ENCODE measurements at places on chromosomes 11 and 22.
A peak's percentile ranks its signal among the peaks of the same experiment; 100 is the strongest.

DNA sequence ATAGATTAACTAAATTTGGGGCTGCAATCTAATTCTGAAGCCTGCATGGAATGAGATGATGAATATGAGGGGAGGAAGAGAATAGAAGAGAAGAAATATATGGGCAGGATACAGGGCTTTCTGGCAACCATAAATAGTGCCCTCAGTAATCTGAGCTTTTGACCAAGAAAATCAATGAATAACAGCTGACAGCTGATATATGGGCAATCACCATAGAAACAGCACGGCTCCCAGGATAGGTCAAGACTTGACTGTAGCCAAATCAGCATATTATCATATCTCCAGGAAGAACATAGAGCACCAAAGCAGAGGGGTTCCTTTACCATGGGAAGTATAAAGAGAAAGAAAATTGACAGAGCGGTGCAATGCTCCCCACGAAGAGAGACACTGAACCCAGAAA, 643.8 kb upstream of the TENM4 start:
- no peak for DNase-seq

GRCh38 chr22:18091916-18092526, 14.2 kb downstream of the PEX26 start:
- DNase-seq, result no peak

- DNase-seq, result no peak
Observed at GRCh38 chr11:27248576-27249509, 114.2 kb downstream of the CCDC34 start.

DNA sequence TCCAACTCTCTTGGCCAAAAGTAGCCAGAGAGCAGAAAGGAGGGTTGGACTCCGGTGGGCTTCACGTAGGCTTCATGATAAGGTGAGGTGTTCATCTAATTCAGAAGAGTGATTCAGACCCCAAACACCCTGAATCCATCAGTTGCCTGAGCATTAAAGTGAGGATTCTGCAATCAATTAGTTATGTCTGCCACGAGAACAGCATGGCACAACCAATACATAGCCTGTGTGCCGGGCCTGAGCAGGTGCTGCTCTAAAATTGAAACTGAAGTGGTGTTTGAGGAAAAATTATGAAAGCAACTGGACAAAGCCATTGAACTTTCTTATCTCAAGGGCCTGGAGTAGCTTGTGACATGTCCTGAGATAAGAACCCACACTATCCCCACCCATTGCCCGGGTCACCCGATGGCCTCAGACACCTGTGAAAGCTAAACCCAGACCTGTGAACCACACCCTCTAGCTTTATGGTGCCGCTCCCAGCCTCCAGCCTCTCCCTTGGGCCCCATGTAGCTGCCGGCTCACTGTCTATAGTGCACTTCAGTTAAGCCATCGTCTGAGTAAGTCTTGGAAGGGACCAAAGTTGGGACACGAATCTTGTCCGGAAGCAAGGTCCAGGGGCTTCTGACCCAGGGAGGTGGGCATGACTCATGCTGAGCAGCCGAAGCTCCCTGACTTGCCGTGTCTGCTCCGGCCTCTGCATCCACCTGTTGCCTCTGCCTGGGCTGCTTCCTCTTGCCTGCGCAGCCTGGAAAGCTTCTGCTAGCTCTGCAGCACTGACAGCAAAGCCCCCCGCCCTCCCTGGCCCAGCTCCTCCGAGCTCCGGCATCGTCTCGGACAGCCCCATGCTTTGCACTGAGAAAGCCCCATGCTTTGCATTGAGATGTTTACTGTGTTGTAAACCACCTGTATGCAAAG, 5.7 kb upstream of the MYEOV start:
- DNase-seq, result no peak

DNA sequence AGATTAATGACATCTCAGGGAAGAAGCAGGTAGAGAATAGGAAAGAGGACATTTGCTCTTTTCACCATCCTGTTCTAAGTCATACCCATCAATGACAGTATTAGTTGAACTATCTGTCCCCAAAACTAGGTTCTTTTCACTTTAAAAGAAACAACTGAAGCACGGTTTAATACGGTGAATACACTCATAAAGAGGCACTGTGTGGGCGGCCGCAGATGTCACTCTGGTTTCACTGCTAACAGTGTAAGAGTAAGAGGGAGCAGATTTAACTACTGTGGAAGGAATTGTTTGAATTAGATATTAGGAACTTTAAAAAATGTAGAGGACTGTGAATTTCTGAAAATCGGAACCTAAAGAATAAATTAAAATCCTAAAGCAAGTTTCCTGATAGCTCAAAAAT, 49.5 kb downstream of the VSIG10L2 start:
- DNase-seq, result peak; percentile 36

GRCh38 chr11:2466869-2467694, 22.3 kb downstream of the KCNQ1 start:
- DNase-seq, result peak; percentile 54

- DNase-seq, result no peak
Observed at GRCh38 chr11:113373306-113373705, 14.3 kb upstream of the ANKK1 start.

DNA sequence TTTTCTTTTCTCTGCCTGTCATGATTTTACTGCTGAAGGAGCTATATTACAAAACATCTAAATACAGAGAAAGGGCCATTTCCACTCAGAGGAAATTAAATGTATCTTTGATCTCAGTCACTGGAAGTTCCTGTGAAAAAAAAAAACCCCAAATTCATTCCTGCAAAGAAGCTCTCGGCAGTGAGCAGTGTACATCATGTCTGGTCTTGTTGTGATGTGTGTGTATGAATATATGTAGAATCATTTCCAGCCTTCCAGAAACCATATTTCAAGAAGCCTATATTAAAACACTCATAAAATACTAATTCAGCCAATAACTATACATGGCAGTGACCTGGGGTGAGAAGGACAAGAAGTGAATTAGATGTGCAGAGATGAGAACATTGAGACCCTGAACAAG, 393.2 kb upstream of the TENM4 start:
- DNase-seq, result no peak

DNA sequence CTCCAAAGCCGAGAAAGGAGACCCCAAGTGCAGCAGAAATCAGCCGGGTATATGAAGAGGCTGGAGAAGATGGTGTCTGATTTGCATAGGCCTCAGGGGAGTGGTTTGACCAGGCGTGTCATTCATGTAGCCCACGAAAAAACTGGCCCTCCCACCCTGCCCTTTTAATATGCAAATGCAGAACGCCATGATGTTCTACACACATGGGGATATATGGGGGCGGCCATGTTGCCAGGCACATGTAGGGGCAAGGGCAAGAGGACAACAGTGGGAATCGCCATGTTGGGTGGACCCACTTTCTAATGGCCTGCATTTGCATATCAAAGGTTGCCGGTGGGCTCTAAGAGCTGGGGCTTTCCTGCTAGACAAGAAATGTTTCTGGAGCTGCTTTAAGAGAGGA, 86.4 kb downstream of the ISX start:
- no peak for DNase-seq

- DNase-seq, result no peak
Observed at GRCh38 chr11:119878990-119879389, 150.0 kb upstream of the NECTIN1 start.

DNA sequence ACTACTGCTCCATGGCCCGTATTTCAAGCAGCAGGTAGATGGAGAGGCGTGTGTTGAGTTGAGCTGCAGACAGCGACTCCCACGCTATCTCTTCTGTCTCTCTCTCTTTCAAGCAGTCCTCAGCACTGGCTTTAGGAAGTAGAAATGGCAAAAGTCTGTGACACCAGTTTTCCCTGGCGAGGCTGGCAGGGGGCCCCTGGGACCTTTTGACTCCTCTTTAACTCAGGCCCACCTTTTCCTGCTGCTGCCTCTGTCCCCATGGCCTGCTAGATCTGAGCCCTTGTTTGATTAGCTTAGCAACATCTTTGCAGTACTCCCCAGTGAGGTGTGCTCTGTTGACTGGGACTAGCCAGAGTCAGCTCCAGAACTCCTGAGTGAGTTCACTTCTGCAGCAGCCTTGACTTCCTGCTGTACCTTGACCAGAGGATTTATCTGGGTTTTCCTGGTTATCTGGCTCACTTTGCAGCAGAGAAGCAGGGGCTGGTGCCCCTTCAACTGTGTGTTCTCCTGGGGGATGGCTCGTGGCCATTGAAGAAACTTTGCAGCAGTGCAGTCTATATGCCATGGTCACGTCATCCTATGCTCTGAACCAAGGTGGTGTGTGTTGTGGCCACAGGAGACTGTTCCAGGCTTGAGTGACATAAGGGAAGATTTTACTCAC, 183.9 kb downstream of the DBX1 start:
- DNase-seq, result no peak

DNA sequence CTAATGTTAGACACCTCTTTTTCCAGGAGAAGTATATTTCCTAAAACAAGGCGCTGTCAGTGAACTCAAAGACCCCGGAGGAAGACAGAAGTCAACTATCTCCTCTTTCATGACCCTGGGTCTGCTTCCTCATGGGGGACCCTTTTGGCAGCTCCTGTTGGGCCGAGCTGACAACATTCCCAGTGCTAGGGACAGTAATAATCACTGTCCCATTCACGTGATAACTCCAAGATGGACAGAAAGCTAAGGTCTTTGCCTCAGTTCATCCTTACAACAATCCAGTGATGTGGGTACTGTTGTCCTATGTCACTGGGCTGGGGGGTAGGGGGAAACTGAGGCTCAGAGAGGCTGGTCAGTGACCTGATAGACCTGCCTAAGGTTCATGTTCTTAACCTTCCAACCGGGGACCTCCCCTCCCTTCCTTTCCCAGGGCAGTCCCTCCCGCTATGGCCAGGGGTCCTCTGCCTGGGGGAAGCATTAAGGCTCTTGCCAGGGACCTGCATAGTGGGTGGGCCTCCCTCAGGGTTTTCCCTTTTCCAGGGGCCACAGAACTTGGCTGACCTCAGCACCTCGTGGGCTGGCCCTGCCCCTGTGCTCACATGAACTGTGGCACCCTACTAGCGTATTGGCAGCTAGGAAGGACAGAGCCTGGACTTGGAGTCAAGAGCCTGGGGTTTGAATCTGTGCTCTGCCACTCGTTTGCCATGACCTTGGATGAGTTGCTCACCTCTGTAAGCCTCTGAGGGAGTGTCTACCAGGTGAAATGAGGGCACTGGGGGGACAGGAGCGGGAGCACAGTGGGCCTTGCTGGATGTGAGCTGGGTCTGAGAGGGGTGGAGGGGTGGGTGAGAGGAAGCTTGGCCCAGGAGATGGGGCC, 53.6 kb downstream of the LRRC32 start:
- DNase-seq, result no peak

DNA sequence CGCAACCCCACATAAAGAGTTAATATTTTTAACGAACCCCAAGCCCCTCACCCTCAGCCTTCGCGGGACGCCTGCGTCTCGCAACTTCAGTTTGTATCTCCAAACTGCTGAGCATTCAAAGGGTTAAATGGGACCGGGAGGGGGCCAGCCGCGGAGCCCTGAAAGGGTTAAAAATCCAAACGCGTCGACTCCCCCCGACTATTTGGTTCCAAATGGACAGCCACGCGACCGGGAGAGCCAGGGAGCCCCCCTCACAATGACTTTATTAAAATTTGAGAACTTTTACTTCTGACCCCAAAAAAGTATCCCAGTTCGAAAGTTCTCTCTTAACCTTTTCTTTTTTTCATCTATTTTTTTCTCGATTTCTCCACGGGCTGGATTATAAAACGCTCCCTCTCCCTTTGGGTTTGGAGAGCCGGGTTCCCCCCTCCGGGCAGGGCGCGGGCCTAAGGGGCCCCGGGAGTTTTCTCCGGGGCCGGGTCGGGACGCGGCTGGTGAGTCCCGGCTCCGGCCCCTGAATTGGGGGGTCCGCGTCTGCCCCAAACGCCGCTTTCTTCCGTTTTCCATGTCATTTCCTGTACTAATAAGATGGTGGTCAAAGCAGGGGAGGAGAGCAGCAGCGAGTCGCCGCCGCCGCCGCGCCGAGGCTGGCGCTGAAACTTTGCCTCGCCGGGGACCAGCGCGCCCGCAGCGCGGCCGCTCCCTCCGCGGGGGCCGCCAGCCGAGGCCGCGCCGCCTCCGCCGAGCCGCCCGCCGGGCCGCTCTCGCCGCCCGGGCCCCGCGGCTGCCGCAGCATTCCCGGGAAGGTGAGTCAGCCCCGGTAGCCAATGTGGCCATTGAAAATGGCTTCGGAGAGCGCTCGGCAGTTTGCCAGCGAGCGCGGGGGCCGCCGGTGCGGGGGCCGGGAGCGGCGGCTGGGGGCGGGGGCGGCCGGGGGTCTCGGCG, at the start of gene PRDM11:
Gene PRDM11, plus strand, starts transcription at position 568 of the 945 bp plus-strand sequence. CDS start 35,128 bp downstream, outside the sequence.
- DNase-seq, result peak; percentile 62

DNA sequence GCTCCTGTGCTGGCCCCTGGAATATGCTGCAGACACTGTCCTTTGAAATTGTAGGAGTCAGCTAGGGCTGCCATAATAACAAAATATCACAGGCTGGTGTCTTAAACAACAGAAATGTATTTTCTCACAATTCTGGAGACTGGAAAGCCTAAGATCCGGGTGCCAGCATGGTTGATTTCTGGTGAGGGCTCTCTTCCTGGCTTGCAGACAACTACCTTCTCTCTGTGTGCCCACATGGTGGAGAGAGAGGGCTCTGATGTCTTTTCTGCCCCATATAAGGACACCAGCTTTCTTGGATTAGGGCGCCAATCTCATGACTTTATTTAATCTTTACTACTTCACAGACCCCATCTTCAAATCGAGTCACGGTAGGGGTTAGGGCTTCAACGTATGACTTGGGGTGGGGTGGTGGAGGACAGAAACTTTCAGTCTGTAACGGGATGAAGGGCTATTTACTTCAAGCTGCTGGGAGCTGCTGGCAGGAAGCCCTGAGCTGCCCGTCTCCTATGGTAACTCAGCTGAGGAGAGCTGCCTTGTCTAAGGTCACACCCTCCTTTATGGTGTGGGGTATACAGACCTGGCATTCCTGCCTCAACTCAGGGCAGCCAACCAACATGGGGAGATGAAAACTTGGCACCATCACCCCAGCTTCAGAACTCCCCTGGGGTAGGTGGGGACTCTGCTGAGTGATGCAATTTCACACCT, 142.9 kb upstream of the ZBED5 start:
- DNase-seq, result no peak

GRCh38 chr22:47401976-47402770, 639.7 kb downstream of the TBC1D22A start:
- no peak for DNase-seq

GRCh38 chr11:87724358-87724757, 450.9 kb downstream of the RAB38 start:
- no peak for DNase-seq

DNA sequence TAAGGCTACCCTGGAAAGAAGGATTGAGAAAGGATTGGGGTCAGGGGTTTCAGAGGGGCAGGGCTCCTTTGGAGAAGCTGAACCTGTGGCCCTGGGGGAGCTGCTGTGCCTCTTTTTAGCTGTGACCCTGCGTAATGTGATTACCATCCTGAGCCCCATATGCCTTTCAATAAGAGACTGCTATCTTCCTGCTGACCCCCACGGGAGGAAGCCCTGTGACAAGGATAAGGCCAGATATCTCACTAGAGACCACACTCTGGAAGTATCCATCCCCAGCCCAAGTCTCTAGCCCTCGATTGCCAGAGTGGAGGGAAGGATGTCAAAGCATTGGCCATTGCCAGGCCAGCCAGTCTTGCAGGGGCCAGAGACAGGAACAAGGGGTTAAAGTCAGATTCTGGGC, 4.8 kb upstream of the SLC39A13 start:
- DNase-seq, result no peak

GRCh38 chr22:43473441-43473840, 61.6 kb downstream of the MPPED1 start:
- DNase-seq, result no peak
